NCI-H2227 treated with DMSO at 0.1 percent for 48 hours (cell line): ENCODE measurements at places on chromosomes 4 and X.

GRCh38 chr4:171117457-171117856 lies 695.7 kb upstream of the GALNTL6 start:
- DNase-seq, result no peak

DNA sequence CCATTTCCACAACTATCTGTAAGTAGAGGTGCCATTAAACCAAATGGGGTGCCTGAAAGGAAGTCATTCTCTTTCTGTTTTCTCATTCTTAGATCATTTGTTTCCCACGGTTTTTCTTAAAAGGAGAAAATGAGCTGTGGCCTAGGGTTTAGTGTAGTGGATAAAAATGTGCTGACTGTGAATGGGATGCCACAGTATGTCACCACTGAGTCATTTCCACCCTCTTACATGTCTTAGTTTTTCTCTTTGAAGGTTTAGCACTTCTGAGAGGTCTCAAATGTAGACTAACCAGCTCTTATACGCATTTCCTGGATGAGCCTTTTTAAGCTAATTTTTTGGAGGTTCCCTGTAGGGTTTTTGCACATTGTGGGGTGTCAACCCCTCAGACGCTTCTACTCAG lies 244.5 kb upstream of the SPANXN1 start:
- no peak for DNase-seq

DNA sequence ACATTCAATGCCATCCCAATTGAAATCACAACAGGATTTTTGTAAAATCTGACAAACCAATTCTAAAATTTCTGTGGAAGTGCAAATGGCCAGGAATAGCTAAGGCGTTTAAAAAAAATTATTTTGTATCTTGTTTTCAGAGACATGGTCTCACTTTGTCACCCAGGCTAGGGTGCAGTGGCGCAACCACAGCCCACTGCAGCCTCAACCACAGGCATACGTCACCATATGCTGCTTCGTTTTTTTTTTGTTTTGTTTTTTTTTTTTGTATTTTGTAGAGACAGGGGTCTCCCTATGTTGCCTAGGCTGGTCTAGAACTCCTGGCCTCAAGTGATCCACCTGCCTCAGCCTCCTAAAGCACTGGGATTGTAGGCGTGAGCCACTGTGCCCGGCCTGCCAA lies 24.5 kb downstream of the ZNF41 start:
- no peak for DNase-seq

DNA sequence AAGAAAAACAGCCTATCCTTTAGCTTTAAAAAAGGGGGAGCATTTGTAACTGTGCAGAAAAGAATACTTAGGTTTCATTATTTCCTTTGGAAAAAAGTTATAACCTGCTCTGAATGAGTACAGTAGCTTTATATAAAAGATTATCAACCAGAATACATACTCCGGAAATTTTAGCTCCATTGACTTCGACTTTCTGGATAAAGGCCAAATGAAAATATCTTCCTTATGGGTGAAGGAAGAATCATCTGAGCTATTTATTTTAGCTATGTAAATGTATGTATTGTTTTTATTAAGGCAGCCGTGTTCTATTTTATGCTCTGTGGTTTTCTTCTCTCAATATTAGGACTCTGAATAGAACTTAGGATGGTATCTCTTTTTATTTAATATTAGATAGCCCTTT lies 69.0 kb upstream of the ETNPPL start:
- DNase-seq, result no peak

- DNase-seq, result no peak
Observed at GRCh38 chrX:129665916-129666644, 11.3 kb upstream of the APLN start.

DNA sequence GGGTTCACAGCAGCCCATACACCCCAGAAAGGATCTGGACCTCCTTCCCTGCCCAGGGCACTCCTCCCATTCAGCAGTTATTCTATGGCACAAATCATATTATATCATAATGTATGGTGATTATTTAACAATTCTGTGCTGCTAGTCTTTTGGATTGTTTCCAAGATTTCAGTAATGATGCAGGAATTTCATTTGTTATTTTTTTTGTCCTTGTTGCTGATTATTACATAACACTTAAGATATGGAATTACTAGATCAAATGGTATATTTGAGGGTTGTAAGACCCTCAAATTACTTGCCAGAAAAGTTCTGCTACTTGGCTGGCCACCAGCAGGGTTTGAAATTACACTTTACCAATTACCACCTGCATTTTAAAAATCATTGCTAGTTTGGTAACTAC lies 36.4 kb downstream of the QDPR start:
- DNase-seq, result no peak

- DNase-seq, result no peak
Observed at GRCh38 chrX:132015875-132016274, 7.2 kb upstream of the STK26 start.

DNA sequence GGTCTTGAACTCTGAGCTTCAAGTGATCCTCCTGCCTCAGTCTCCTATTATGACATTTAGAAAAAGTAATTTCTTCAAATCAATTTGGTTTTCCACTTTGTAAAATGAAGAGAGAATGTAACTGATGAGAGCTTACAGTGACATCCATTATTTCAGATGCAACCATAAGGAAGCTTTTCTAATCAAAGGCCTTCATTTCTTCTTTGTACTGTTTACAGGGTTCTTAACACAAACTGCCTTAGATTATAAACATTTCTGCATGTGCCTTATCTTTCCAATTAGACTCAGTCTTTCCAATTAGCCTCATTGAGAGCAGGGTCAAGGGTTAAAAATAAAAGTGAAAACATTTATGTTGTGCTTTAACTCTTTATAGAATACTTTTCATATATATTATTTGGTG lies 71.8 kb downstream of the WWC2 start:
- no peak for DNase-seq

DNA sequence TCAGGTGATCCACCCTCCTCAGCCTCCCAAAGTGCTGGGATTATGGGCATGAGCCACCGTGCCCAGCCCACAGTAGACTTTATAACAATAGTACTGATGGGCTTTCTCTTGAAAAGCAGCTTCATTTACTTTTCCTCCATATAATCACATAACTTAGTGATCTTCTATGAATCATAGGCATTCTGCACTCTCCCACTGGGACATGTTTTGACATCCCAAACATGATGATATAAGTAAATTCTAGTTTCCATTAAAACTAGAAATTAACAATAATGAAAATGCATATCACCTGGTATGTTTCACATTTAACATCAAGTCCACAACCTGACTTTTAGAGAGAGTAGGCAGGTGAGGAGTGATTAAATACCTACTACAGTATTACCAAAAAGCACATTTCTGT lies 96.5 kb downstream of the CAMK2D start:
- no peak for DNase-seq

DNA sequence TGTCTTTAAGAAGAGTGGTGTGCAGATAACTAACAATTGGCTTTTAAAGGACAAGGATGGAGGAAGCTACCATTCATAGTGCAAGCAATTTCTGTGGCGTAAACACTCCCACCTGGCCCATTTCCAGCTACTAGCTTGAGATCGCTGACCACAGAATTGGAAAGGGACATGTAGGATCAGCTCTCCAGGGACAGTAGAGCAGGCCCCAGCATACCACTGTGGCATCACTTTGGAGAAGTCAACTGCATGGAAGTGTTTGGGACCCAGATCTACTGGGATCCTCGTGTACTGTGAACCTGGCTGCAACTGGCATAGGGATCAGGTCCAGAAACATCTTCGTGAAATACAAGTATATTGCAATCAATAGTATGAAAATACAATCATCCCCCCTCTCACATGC lies 515.0 kb downstream of the INPP4B start:
- DNase-seq, result no peak

GRCh38 chrX:101605728-101606127 lies 12.1 kb downstream of the ARMCX6 start:
- peak; percentile 81 for DNase-seq
